ENCODE measurements at places on chromosomes 1 and 21.

- no peak for DNase-seq
Measured at GRCh38 chr1:173410133-173410793, 66.9 kb upstream of the PRDX6 start.

DNA sequence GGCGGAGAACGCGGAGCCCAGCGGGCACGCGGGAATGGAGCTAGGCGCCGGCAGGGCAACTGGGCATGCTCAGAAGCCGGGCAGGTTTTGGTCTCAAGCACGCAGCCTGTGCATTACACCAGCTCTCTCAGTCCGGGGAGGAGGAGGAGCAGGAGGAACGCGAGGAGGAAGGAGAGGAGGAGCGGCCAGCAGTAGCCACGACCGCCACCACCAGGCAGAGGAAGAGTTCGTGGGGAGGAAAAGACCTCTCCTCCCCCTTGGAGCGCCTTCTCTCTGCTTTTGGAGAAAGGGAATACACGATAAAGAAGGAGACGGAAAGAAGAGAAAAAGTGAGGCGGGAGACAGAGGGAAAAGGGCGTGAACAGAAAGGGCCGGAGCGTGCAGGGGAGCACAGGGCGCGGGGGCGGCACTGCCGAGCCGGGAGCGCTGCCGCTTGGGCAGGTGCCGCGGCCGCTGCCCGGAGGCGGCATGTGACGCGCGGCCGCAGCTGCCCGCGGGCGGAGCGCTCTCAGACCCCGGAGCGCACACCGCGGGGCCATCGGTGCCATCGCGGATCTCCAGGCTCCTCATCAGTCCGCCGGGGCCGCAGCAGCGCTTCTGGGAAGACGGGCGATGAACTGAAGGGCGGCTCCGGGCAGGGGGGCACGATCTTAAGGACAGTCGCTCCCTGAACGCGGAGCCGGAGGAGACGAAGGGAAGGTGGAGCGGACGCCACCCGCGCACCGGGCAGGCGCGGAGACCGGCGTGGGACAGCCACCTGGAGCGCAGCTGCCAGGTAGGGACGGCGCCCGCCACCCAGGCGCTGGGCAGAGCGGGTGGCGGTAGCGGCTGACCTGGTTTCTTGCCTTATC, at the start of gene CHRM3:
TSS of gene CHRM3 (plus strand) at position 116 of the 851 bp plus-strand sequence. CDS start 520,884 bp downstream, outside the sequence.
- DNase-seq = peak; percentile 83

DNA sequence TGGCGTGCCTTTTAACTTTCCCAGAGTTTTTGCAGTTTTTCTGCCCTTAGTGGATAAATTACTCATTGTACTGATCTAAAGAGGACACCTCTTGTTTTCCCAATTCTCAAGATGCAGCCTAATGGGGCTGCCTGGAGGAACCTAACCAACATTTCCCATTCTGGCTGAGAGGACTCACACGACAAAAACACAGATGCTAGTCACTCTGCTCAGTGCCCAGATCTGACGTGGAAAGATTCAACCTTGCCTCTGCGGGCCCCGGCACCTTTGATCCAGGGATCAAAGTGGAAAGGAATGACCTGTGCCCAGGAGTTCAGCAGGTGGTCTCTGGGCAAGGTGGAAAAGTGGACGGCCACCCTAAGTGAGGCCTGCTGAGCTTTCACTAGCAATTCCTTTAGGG, 162.4 kb upstream of the FMN2 start:
- no peak for DNase-seq

GRCh38 chr1:218209351-218209861, 75.7 kb upstream of the RRP15 start:
- DNase-seq = no peak

DNA sequence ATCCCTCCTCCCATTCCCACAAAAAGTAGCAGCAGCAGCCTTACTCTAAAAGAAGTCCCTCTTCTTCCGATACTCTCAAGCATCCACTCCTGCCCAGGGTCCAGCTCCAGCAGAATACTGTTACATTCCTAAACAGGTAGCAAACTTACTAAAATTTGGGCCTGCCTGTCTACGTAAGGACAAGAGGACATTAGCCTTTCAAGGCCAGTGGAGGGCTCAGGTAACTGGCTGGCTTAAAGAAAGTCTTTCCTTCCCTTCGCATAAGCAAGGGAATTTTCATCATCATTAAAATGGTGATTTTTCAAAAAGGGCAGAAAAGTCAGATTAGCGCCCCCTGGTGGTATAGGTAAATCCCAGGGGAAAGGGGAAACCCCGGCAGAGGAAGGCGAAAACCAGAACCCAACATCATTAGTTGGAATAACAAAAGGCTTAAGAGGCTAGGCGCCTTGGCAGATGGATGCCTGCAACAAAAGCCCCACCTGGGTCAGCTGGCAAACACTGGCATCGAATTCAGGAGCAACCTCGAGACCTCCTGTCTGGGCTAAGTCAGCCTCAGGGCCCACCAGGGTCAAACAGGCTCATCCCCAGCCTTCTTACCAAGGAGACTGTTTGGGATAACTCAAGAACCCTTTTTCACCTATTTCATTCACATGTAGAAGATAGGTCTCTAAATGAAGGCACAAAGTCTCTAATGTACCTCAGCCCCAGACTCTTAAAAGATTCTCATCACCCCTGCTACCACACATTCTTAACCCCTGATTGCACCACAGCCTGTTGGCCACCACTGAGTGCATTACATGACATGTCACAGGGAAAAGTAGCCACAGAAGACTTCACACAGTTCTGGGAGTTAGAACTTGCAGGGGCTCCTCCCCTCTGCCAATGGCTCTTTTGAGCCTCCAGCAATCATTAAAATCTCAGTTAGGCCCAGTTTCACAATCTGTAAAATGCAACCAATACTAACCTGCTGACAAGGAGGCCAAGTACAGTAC, 36.7 kb downstream of the ERI3 start:
- DNase-seq = no peak

DNA sequence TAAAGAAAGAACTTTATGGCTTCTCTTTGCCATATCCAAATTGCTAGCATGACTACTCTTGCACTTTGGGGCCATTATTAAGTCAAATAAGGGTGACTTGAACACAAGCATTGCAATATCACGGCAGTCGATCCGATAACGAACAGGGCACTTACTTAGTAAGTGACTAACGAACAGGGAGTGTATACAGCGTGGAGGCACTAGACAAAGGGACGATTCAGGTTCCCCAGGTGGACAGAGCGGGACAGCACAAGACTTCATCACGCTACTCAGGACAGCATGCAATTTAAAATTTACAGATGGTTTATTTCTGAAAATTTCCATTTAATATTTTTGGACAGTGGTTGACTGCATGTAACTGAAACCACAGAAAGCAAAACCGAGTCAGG, 5.4 kb upstream of the PITHD1 start:
- no peak for DNase-seq

DNA sequence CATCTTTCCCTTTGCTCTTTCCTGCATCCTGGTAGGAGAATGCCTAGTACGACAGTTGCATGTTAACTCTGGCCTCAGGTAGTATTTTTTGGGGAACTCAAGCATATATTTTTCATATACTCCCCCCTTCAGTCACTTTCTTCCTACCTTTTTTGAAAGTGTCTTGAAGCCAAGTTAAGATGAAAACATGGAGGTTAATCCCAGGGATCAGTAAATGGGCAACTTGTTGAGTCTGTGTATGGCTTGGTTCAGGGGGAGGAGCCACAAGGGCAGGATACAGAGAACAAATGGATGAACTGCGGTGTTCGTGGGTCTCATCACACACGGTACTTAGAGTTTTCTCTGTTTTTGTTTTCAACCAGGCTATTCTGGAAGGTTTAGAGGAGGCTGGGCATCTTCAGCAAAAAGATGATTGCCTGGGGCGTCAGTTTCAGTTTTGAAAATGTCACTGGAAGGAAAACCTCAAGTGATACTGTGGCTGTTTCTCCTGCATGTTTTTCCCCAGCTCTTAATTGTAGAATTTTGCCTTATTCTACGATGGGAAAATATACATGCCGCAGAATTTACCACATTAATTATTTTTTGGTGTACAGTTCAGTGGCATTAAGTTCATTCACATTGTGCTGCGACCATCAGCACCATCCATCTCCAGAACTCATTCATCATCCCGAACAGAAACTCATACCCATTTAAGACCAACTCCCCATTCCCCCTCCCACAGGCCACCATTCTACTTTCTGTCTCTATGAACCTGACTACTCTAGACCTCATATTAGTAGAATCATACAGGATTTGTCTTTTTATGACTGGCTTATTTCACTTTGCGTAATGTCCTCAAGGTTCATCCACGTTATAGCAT, 71.5 kb downstream of the MAP10 start:
- no peak for DNase-seq

DNA sequence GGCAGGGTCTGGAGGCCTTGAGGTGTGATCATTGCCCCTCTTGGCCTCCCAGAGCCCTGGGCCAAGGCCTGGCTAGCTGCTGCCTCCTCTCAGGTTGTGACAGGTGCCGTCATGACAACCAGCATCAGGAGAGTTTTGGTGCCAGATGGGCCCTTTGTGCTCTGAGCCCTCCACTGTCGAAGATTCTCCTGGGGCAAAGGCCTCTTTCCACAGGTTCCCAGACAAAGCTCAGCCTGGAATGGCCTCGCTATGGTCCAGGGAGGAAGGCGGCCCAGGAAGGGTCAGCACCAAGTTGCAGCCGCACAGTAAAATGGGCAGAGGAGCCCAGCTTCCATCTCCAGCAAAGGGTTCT, 78.4 kb downstream of the ALPL start:
- no peak for DNase-seq

DNA sequence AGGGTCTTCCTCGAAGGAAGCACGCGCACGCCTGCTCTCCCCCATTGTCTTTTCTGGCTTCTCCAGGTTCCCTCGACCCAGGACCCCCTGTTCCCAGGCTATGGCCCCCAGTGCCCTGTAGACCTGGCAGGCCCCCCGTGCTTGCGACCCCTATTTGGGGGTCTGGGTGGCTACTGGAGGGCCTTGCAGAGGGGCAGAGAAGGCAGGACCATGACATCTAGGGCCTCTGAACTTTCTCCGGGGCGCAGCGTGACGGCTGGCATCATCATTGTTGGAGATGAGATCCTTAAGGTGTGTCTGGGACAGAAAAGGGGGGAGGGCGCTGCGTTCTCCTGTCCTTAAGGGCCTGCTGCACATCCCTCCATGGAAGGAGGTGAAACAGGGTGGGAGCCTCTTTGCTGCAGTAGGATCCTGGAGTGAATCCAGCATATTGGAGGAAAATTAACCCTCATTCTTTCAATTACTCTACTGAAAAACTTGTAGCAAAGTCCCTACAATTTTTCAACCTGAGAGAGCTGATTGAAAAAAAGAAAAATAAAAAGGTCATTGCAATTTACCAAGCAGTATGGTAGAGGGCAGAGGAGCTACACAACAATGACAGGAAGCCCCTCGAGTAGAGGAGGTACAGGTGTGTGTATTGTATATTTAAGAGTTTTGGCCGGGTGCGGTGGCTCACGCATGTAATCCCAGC, 777 bp downstream of the FLAD1 start:
- DNase-seq = no peak

- DNase-seq = no peak
Measured at GRCh38 chr1:234458352-234459017, 20.5 kb downstream of the TARBP1 start.

- DNase-seq = no peak
Measured at GRCh38 chr21:29775462-29775861, 164.3 kb downstream of the GRIK1 start.

DNA sequence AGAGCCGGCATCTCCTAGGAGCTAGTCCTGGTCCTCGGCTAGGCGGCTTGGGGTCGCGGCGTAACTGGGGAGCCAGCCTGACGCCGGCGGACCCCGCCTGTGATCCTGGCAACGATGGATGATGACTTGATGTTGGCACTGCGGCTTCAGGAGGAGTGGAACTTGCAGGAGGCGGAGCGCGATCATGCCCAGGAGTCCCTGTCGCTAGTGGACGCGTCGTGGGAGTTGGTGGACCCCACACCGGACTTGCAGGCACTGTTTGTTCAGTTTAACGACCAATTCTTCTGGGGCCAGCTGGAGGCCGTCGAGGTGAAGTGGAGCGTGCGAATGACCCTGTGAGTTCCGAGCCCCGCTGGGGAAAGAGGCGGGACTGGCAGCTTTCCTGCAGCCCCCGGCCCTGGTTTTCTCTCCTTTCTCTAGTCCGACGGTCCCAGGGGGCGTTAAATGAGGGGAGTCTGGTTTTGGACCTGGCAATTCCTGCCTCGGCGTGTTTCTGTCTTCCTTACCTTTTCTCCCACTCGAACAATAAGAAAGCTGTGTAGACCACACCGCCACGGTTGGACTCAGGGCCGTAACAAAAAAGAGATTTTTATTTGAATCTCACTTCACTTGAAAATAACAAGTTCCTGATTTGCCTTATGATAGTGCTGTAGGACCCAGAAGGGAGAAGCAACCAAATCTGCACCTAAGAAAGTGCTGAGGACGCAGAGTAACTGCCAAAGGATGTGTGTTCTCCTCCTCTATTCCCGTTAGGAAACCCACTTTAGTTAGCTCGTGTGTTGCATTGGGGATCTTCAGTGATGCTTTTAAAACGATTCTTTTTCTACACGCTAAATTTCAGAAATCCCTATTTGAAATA, at the start of gene SPRTN:
TSS of gene SPRTN (plus strand) at position 24 of the 859 bp plus-strand sequence. CDS start at position 115, 91 bp downstream.
- no peak for DNase-seq

DNA sequence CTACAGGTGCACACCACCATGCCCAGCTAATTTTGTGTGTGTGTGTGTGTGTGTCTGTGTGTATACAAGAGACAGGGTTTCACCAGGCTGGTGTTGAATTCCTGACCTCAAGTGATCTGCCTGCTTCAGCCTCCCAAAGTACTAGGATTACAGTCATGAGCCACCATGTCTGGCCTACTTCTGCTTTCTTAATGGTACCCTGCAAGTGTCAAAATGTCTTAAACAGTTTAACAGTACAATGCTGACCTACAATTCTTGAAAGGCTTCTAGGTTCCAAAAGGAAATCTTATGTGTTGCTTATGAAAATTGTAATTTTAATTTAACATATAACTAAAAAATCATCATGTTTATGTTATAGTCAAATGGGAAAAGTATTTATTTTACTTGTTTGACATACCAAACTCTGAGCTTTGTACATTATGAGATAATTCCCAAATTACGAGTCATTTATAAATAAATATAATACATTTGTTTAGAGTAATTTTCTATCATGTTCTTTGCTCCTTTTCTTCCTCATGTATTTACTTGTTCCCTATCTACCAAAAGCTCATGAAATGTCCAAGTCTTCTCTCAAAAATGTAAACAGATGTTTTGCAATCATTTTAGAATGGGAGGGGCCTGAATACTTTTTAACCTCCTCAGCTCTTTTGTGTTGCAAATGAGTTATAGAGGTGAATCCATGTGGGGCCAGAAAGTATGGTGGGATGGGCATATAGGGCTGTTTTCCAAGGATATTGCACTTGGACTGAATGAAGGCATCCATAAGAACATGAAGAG, 8.4 kb upstream of the VCAM1 start:
- DNase-seq = no peak

GRCh38 chr1:208374391-208374941, 130.3 kb upstream of the PLXNA2 start:
- DNase-seq = no peak

DNA sequence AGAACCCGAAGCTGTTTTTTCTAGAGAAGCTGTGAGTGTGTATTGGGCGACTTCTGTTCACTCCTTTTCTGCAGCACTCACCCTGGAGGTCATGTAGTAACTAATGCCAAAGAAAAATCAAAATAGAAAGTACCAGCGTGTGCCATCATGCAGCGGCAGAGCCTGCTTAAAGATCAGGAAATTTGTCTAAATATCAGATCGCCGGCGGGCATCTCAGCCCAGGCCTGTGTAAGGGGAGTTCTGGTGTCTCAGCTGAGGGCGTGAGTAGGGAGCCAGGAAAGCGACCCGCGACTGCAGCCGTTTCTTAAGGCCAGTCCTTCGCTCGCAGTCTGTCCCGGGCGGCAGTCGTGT, 768 bp downstream of the EDARADD start:
- DNase-seq = no peak
